Omental fat pad (tissue), 4 donors: ENCODE measurements at places on chromosomes 7 and 10.

DNA sequence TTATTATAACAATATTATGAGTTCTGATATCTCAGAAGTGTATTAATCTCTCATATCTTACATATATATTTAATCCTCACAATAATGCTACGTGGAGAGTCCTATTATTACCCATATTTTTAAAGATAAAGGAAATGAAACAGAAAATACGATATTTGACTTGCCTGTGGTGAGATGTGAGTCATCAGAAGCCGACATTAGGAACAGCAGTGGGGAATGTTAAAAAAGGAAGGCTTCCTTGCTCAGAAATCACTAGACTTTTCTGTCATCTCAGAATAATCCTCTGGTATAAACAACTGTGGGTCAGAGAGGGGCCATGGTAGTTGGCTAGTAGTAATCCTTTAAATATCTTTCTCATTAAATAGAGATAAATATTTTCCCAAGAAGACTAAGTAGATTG lies 402.3 kb upstream of the PCDH15 start:
- no peak for DNase-seq

DNA sequence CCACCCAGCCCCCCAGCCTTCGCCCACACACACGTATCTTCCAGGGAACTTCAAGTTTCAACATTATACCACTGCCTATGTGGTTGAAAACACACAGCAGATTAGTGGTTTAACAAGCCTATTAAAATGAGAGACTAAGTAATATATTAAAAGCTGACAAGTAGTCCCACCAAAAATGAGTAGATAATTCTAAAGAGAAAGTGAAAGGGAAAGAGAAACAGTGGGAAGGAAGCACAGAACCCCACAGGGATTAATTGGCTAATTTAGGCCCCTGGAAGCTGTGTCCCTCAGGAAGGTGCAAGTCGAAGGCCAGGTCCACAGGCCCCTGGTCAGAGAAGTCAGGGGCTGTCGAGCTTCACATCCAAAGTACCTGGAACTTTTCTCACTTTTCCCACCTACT lies 210.5 kb upstream of the YAE1 start:
- no peak for DNase-seq

GRCh38 chr7:115052706-115053105 lies 130.8 kb downstream of the MDFIC start:
- DNase-seq: no peak

- DNase-seq: no peak
Measured at GRCh38 chr10:77801474-77802161, 124.9 kb downstream of the DLG5 start.

GRCh38 chr10:28652106-28652505 lies 25.2 kb upstream of the BAMBI start:
- no peak for DNase-seq

DNA sequence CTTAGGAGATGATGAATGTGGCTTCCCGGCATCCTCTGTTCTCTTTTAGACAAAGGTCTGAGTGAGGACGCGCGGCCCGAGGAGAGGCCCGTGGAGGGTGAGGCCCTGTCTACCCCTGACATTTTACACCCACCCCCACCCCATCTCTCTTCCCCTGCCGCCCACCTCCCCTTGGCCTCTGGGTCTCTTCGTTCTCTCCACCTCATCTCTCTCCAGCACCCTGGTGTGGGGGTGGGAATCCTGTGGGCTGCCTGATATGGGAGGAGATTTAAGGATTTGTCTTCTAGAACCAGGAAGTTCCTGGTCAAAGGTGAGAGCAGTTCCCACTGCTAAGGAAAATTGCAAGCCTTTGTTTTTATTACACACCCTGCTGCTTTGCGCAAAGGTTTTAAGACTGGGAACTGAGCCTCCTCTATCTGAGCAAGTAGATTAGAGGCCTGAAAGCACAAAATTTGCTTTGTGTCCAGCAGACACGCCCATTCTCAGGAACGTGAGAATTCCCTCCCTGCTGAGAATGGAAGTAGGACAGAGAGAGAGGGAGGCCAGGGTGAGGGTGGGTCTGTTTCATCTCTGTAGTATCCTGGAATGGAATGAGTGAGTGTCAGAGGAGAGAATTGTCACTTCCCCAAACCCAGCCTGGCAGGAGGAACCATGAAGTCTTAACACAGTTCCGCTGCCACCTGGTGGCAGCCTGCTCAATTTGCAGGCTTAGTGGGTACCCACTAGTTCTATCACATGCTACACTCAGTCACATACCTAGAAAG lies 91.2 kb downstream of the GTF2IRD1 start:
- DNase-seq: no peak

DNA sequence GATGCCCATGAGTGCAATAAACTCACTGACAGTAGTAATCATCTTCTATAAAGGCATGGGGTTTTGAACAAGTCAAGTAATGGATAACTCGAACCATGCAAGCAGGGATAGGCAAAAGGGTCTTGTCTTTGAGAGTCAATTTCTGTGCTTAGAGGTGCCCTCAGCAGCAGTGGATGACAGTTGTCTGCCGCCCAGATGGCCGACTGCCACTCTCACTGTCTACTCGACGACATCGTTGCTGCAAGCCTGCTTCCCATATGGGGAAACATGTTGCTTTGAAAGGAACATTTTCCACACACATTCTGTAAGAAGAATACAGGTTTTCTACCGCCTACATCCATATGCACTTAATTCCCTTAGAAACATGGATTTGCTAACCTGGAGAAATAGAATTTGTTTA lies 236.3 kb upstream of the DKK1 start:
- DNase-seq: no peak

DNA sequence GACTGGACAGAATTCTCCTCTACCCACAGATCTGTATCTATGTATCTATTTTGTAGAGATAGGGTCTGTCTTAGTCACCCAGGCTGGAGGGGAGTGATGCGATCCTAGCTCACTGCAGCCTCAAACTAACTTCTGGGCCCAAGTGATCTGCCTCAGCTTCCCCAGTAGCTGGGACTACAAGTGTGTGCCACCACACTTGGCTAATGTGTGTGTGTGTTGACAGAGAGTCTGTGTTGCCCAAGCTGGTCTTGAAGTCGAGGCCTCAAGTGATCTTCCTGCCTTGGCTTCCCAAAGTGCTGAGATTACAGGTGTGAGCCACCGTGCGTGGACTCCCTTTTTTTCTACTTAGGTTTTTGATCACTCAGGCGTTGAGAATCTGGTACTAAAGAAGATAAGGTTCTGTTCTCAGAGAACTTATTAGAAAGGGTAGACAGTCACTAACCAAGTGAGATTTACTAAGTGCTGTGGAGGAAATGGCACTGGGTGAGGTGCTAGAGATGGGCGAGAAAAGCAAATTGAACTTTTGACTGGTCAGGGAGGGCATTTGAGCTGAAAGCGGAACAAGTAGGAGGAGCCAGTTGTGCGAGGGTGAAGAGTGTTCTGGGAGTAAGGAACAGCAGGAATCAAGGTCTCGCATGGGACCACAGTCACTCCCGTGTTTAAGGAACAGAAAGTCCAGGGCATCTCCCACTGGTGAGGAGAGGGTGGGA lies 18.0 kb downstream of the NDUFB2 start:
- DNase-seq: no peak
